Heart left ventricle (tissue), 16 donors: ENCODE measurements at places on chromosomes 2 and 18. TPM values are rescaled to one million over a fixed set of nuclear protein-coding genes. Genes with fewer than 3 reads are reported as not detected.

DNA sequence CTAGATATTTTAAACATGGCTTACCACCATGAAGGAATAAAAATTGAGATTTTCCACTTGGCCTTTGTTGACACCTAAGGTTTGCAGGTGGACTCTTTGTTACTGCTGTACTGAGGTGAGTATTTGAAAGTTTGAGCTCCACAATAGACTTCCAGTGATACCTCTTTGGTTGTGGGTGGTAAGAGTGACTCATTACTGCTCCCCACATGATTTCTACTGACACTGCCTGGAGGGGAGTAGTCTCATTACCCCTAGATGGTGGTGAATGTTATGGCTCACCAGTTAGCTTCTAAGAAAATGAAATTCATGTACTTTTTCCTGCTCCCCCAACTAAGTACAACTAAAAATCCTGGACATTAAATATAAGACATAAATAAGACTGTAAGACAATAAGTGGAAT lies 1183.1 kb upstream of the TMEFF2 start:
- H3K27me3 ChIP-seq, result no peaks in the 10 kb centered on the region
- no peak for DNase-seq
- H3K4me1 ChIP-seq, result no peaks in the 10 kb centered on the region
- H3K4me3 ChIP-seq, result no peak overlapping the region
- no peak overlapping the region for H3K27ac ChIP-seq
- H3K36me3 ChIP-seq, result no peaks in the 10 kb centered on the region

- no peak overlapping the region for H3K27ac ChIP-seq
- no peak for DNase-seq
- H3K4me3 ChIP-seq, result no peak overlapping the region
- H3K4me1 ChIP-seq, result no peaks in the 10 kb centered on the region
- H3K36me3 ChIP-seq, result peaks cover 5% of the 10 kb centered on the region
- H3K27me3 ChIP-seq, result no peaks in the 10 kb centered on the region
Observed at GRCh38 chr2:64586883-64587481, 62.9 kb downstream of the AFTPH start.

DNA sequence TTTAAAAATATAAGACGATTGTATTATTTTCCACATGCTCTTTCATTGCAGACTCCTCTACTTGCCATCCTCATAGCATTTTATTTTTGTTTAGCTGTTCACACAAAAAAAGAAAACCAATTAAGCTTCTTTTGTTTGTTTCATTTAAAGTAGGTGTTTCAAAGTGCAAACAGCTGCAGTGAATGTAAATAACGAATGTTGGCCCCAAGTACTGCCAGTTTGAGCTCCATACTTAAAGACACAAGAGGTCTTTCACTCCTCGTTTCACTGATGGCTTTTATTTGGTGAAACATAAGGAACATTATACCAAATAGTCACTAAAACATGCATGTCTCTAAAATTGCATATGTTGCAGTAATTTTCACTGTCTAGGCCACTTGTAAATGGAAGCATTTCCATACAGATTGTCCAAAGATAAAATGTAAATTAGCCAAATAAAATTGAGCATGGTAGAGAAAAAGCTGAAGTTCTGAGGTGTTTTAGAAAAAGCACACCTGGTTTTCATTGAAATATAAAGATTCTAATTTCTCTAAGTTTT lies 253.4 kb downstream of the TMX3 start:
- H3K27me3 ChIP-seq, result no peaks in the 10 kb centered on the region
- DNase-seq, result no peak

GRCh38 chr2:28011322-28011737 lies 120.8 kb downstream of the BABAM2 start:
- no peaks in the 10 kb centered on the region for H3K36me3 ChIP-seq
- no peak overlapping the region for H3K27ac ChIP-seq
- no peak for DNase-seq
- H3K4me1 ChIP-seq, result peaks cover 36% of the 10 kb centered on the region

DNA sequence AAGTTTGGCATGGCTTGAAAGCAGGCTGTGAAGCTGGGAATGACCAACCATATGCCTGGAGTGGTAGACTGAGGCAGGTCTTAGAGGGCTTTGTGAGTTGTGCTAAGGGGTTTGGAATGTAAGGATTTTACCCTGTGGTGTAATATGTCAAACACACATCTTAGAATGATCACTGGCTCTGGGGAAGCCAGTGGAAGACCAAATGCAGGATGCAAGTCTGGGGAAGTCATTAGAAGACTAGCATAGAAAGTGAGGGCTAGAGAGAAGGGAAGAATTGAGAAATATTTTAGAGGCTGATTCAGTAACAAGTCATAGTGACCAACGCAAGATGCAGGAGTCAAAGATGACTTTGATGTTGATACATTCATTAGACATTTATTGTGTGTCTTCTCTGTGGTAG lies 3.5 kb upstream of the FHOD3 start:
- H3K4me3 ChIP-seq, result no peak overlapping the region
- DNase-seq, result no peak
- no peaks in the 10 kb centered on the region for H3K36me3 ChIP-seq

The SERPINB13 gene
- not detected for total RNA-seq

The CCDC85A gene
- total RNA-seq, result 10.7 TPM

The ABCG5 gene
- total RNA-seq, result not detected

The RESP18 gene
- not detected for total RNA-seq

The LRATD1 gene
- 3.2 TPM for total RNA-seq

The FAM136A gene
- total RNA-seq, result 25.9 TPM
